CD4-positive, alpha-beta memory T cell (primary cell): ENCODE measurements at places on chromosomes 1 and 21.

- no peak for DNase-seq
Observed at GRCh38 chr1:22777388-22778057, 66.9 kb downstream of the EPHB2 start.

DNA sequence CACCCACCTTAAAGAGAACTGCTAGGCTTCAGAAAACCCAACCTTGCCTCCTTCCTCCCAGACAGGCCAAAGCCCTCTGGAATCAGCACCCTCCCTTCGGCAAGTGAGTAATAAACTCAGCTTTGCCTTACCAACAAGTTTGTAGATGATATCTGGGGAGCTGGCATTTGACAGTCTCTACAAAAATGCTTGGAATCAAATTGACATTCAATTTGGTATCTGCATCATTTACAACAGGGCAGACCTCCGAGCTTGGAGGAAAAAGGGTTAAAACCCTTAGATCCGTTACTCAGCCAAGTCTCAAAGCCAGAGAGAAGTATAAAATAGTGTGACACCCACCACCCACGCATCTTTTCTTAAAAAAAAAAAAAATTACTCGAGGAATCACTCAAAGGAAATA lies 149.3 kb upstream of the EDN2 start:
- no peak for DNase-seq

DNA sequence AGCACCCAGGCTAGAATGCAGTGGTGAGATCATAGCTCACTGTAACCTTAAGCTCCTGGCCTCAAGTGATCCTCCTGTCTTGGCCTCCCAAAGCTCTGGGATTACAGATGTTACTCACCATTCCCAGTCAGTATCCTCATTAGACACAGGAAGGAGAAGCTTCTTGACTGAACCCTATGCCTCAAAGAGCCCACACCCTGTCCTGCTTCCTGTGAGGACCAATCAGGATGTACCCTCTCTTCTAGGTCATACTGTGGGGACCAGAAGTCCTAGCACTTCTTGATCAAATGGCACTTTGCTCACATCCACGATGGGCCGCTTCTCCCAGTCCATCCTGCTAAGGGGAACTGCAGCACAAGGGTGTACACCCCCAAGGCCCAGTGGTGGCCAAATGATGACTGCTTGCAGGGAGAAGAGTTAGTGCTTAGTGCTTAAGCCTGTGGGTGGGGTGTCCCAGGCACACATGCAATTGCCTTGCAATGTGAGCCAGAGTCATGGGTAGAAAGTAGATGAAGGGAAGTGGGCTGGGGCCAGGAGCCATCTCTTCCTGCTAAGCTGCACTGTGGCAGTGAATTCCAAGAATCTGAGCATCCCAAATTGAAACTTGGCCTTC lies 9.8 kb downstream of the CD34 start:
- no peak for DNase-seq

DNA sequence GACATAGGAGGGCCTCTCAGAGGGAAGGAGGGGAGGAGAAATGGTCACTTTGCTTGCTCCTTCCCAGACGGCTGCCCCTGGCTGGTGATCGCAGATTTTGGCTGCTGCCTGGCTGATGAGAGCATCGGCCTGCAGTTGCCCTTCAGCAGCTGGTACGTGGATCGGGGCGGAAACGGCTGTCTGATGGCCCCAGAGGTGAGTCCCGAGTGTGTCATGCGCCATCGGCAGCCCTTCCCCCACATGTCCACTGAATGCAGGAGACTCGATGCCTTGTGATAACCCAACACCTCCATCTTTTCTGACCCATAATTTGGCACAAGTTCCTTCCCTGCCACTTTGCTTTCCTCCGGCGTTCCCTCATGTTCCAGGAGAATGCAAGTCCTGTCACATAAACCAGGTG lies 12.7 kb downstream of the DDOST start:
- DNase-seq: no peak

- no peak for DNase-seq
Observed at GRCh38 chr1:76269155-76269554, 194.6 kb downstream of the ST6GALNAC3 start.

- no peak for DNase-seq
Observed at GRCh38 chr1:63272811-63273210, 49.6 kb upstream of the FOXD3 start.

DNA sequence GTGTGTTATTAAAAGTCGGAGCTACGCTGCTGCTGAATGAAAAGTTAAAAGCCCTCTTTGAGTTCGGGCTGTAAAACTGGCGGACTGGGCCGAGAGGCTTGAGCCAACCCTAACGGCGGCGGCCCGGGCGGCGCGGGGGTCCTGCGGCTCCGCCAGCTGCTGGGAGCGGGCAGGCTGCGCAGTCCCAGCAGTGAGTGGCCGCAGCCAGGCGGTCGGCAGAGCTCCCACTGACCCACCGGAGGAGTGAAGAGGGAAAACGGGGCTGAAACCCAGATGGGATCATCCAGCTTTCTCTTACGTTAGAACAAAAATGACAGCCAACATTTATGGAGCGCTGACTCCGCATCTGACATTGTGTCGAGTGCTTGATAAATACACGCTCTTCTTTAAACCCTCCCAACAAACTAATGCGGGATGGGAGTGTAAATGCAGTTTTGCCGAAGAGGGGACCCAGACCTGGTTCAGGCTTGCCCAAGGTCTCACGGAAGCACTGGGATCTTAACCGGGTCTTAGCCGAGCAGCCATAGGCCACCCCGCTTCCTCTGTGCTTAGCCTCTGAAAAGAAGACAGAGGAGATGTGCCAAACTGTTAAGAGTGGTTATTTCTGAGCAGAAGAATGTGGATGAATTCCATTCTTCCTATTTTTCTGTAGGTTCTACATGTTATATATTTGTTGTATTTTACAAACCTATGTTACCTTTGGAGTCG lies 3.5 kb downstream of the GRHL3 start:
- DNase-seq: no peak

GRCh38 chr21:41802684-41803083 lies 35.8 kb upstream of the RIPK4 start:
- DNase-seq: no peak

DNA sequence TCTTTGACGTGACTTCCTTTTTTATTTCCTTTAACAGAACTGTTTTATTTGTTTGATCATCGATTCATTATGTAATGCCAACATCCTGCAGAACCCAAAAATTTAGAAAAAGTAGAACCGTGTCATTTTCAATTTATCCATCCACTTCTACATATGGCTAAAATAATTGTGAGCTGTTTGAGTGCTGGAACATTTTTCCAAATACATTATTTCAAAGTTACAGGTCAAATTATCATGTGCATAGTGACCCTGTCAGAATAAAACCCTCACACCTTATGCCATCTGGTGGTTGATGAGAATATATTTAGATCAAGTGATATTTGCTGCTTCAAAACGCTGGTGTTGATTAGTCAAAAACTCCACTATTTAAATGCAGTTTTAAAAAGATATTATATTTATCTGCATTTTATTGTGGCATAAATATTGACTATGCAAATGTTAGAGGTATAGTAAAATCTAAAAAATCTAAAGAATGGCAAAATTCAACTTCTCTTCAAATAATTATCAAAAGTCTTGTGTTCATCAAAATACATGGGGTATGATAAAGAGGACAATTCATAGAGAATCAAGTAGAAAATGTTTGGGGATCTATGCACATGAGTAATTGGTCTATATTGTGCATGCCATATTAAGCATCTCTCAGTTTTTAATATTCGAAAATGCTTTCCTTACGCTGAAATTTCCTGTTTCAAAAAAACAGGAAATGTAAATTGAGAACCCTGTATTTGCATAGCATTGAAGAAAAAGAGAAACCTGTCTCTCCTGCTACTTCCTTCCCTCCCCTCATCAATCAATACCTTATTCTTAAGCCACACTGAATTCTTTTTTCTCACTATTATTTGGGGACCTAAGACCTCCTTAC lies 39.7 kb downstream of the UBE2U start:
- peak; percentile 17 for DNase-seq
